ENCODE measurements at places on chromosomes 13 and 19. TPM values are rescaled to one million over a fixed set of nuclear protein-coding genes. Genes with fewer than 3 reads are reported as not detected.

- no peak for DNase-seq
- no peaks in the 10 kb centered on the region for H3K36me3 ChIP-seq
- H3K27ac ChIP-seq: no peak overlapping the region
- no peaks in the 10 kb centered on the region for H3K27me3 ChIP-seq
- peaks cover 20% of the 10 kb centered on the region for H3K4me1 ChIP-seq
These were observed 19.4 kb downstream of the EPS15L1 start for GRCh38 chr19:16452325-16452724.

CEACAM21 gene
- 1.5 TPM for total RNA-seq

DNA sequence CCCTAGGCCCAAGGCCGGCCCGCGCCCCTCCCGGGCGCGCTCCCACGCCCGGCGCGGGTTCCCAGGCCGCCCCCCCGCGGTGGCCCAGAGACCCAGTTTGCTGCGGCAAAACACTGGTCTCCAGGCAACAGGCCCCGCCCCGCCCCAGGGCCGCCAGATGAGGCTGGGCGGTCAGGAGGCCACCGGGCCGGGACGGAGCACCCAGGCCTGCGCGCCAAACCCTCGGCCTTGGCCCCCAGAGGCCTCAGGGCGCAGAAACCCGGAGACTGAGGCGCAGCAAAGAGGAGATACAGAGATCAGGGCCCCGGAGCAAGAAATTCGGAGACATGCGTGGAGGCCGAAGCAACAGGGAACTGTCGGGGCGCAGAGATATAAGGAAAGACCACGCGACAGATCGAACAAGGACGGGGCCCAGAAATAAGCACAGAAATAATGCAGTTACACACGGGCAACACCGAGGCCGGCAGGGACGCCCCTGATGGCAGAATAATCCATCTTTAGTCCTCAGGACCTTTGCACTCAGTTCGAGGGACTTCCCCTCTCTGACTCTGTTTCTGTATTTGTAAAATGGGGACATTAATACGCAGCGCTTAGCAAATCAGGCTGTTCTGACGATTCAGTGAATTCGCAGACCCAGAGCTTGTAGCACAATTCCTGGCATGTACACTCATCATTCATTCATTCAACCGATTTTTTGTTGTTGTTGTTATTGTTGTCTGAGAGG is 20.8 kb upstream of the ERCC1 start:
- H3K4me1 ChIP-seq: peaks cover 53% of the 10 kb centered on the region
- H3K27ac ChIP-seq: peak overlapping the region; percentile 95
- peak; percentile 98 for DNase-seq
- H3K27me3 ChIP-seq: no peaks in the 10 kb centered on the region

DNA sequence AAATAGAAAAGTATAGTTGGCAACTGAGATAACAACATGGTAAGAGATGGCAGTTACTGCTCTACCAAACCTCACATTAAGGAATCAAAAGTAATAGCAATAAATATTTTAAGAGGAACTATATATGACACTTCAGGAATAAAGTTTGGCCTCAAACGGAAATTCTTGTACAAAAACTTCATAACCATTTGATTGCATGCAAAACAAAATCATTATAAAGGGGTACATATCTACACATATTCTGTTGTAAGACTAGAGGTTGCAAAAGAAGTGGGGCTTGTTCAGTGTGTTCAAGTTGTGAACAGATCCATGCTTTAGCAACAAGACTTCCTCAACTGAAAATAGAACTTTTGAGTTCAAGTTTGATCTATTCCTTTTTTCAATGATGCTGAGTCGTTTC is 133.5 kb upstream of the MIR17HG start:
- H3K36me3 ChIP-seq: no peaks in the 10 kb centered on the region
- H3K4me1 ChIP-seq: no peaks in the 10 kb centered on the region

DNA sequence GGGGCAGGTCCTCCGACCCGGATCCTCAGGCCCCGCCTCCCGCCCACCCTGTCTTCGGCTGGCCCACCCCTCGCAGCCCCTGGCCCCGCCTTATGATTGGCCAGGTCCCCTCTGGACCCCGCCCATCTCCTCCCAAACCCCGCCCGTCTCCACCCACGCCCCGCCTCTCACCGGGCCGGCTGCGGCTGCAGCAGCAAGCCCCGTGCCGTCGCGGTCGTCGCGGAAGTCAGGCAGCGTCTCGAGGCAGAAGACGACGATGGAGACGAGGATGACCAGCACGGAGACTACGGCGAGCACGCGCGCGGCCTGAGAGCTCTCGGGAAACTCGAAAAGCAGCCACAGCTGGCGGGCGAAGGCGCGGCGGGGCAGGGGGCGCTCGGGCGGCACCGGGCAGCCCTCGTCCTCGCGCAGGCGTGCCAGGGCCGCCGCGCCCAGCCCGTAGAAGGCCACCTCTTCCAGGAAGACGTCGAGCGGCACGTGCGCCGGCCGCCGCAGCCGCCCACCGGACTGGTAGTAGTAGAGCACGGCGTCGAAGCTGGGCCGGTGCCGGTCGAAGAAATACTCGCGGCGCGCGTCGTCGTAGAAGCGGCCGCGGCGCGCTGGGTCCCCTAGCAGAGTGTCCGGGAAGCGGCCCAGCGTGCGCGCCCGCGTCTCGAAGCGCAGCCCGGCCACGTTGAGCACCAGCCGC is 495 bp downstream of the KCNA7 start:
- no peaks in the 10 kb centered on the region for H3K36me3 ChIP-seq
- H3K4me3 ChIP-seq: peak overlapping the region; percentile 24
- H3K27ac ChIP-seq: peak overlapping the region; percentile 55

ZSCAN18 gene
- 68.8 TPM for total RNA-seq

KLK3 gene
- total RNA-seq: not detected

GRCh38 chr13:19597523-19597922 is 35.9 kb upstream of the MPHOSPH8 start:
- H3K36me3 ChIP-seq: no peaks in the 10 kb centered on the region
- H3K4me1 ChIP-seq: no peaks in the 10 kb centered on the region
- no peak for DNase-seq
- no peak overlapping the region for H3K4me3 ChIP-seq

ADAMTSL5 gene
- 4.8 TPM for total RNA-seq

- H3K4me1 ChIP-seq: peaks cover 7% of the 10 kb centered on the region
- peaks cover 26% of the 10 kb centered on the region for H3K36me3 ChIP-seq
- H3K27me3 ChIP-seq: no peaks in the 10 kb centered on the region
- no peak overlapping the region for H3K27ac ChIP-seq
- no peak for DNase-seq
- H3K4me3 ChIP-seq: no peak overlapping the region
These were observed 5.1 kb downstream of the USE1 start for GRCh38 chr19:17220207-17220758.

- no peaks in the 10 kb centered on the region for H3K4me1 ChIP-seq
- H3K4me3 ChIP-seq: no peak overlapping the region
- no peak for DNase-seq
- no peaks in the 10 kb centered on the region for H3K36me3 ChIP-seq
- H3K27ac ChIP-seq: no peak overlapping the region
These were observed 676.3 kb upstream of the ARGLU1 start for GRCh38 chr13:107244241-107244640.

GRCh38 chr13:111459803-111460547 is 139.5 kb downstream of the TEX29 start:
- H3K36me3 ChIP-seq: no peaks in the 10 kb centered on the region
- no peak overlapping the region for H3K4me3 ChIP-seq
- peaks cover 20% of the 10 kb centered on the region for H3K27me3 ChIP-seq
- H3K4me1 ChIP-seq: peaks cover 7% of the 10 kb centered on the region

CEP89 gene
- 12.1 TPM for total RNA-seq

DNA sequence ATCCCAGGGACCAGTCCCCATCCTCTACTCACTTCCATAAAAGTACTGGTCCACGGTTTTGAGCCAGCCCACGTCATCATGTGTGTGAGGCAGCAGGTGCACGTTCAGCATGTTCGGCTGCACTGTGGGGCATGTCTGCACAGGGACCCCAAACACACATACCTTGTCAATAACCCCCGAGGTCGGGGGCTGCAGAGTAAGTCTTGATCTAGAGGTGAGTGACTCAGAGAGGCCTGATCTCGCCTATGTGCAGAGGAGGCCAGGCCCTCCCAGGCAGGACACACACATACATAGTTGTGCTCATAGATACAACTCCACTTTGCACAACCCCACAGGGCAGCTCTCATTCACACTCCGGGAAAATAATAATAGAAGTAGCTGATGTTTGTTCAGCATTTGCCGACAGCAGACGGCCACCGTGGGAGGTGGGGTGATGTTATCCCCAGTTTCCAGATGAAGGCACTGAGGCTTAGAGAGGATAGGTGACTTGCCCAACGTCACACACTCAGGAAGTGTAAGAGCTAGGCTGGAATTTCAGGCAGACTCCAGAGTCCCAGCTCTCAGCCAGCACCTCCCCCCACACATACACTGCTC is 774 bp downstream of the MAN2B1 start:
- no peaks in the 10 kb centered on the region for H3K27me3 ChIP-seq
- peaks cover 44% of the 10 kb centered on the region for H3K36me3 ChIP-seq
- H3K27ac ChIP-seq: no peak overlapping the region
- peaks cover 34% of the 10 kb centered on the region for H3K4me1 ChIP-seq
- H3K4me3 ChIP-seq: peak overlapping the region; percentile 90
- DNase-seq: no peak

DNA sequence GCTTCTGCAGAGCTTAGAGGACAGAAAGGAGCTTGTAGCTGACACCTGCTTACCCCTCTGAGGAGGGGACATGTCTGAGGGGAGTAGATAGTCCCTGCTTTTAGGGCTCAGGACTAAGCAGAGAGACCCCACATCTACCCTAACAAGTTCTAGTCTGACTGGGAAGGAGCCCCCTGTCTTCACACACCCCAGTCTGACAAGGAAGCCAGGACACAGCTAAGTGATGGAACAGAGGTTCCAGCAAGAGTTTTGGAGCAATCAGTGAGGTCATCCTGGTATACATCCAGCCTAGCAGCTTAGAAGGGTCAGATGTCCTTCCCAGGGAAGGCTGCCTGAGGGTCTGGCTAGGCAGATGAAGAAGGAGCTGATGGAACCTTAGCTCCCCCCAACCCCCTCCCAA is 15.0 kb downstream of the PAF1 start:
- peaks cover 14% of the 10 kb centered on the region for H3K4me1 ChIP-seq
- H3K4me3 ChIP-seq: no peak overlapping the region
- H3K27ac ChIP-seq: no peak overlapping the region
- DNase-seq: no peak

CHST8 gene
- 0.22 TPM for total RNA-seq

GRCh38 chr13:24922387-24922744 is 158.4 kb downstream of the RNF17 start:
- H3K4me1 ChIP-seq: peaks cover 3% of the 10 kb centered on the region
- H3K27me3 ChIP-seq: peaks cover 3% of the 10 kb centered on the region
- no peaks in the 10 kb centered on the region for H3K36me3 ChIP-seq
- peak overlapping the region; percentile 77 for H3K27ac ChIP-seq
- no peak for DNase-seq

DNA sequence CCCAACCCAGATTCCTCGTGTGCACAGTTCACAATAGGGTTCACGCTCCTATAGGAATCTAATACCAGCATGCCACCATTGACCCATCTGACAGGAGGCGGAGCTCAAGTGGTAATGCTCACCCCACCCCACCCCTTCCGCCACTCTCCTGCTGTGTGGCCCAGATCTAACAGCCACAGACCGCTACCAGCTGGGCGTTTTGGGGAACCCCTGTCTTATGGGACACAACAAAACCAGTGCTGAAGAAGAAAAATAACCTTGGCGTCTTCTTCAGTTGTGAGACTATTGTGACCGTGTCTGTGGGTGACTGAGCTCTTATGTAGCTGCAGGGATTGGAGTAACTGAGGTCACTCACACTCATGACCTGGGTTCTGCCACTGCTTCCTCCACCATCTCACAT is 5.2 kb upstream of the OR10H1 start:
- no peaks in the 10 kb centered on the region for H3K27me3 ChIP-seq
- H3K4me3 ChIP-seq: no peak overlapping the region
- H3K4me1 ChIP-seq: no peaks in the 10 kb centered on the region
- no peak for DNase-seq
- H3K27ac ChIP-seq: no peak overlapping the region

PRKCG gene
- total RNA-seq: not detected

GRCh38 chr13:109718726-109719125 is 67.7 kb downstream of the IRS2 start:
- peaks cover 2% of the 10 kb centered on the region for H3K27me3 ChIP-seq
- H3K4me3 ChIP-seq: no peak overlapping the region
- no peak for DNase-seq
- H3K36me3 ChIP-seq: no peaks in the 10 kb centered on the region
- H3K4me1 ChIP-seq: no peaks in the 10 kb centered on the region

DNA sequence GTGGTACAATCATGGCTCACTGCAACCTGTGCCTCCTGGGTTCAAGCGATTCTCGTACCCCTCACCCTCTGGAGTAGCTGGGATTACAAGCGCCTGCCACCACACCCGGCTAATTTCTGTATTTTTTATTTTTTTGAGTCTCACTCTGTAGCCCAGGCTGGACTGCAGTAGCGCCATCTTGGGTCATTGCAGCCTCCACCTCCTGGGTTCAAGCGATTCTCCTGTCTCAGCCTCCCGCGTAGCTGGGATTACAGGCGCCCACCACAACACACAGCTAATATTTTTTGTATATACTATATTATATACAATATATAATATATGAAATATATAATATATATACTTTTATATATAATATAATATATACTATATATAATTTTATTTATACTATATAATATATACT is 52.5 kb downstream of the COLGALT1 start:
- H3K36me3 ChIP-seq: no peaks in the 10 kb centered on the region
- no peak overlapping the region for H3K27ac ChIP-seq
- DNase-seq: no peak
- H3K4me1 ChIP-seq: peaks cover 7% of the 10 kb centered on the region

- no peaks in the 10 kb centered on the region for H3K27me3 ChIP-seq
- H3K36me3 ChIP-seq: peaks cover 16% of the 10 kb centered on the region
- H3K4me1 ChIP-seq: peaks cover 4% of the 10 kb centered on the region
- no peak overlapping the region for H3K27ac ChIP-seq
These were observed 8.9 kb downstream of the ZNF546 start for GRCh38 chr19:40005691-40006272.

DNA sequence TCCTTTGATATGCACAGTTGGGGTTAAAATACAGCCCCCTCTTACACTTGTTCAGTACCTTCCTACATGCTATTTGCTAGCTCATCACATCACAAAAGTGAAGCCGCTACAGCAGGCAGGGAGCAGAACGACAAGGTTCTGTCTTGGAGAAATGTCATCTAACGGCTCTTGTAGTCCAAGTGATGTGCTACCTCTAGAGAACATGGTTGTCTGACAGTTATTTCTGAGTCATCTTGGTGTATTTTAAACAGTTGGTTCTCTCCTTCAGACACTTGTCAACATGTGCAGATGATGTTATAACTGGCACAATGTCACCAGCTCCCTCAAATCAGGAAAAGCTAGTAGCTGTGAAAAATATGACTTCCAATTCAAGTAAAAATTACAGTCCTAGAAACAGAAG is 865.0 kb downstream of the PCDH9 start:
- no peaks in the 10 kb centered on the region for H3K36me3 ChIP-seq
- no peaks in the 10 kb centered on the region for H3K27me3 ChIP-seq
- no peaks in the 10 kb centered on the region for H3K4me1 ChIP-seq
- no peak overlapping the region for H3K27ac ChIP-seq
